ENCODE measurements at places on chromosomes 7 and 10. TPM values are rescaled to one million over a fixed set of nuclear protein-coding genes. Genes with fewer than 3 reads are reported as not detected.

Gene STOX1
- 9.8 TPM for total RNA-seq

GRCh38 chr7:124489925-124490324, 275.7 kb downstream of the GPR37 start:
- DNase-seq: no peak

GRCh38 chr10:98885378-98885777, 350.3 kb downstream of the HPSE2 start:
- no peak for DNase-seq

Gene IRF5
- total RNA-seq: 19.4 TPM

- DNase-seq: no peak
Observed at GRCh38 chr7:124387056-124387455, 354.2 kb upstream of the TMEM229A start.

GRCh38 chr7:33814936-33815335, 90.4 kb upstream of the BMPER start:
- no peak for DNase-seq

- no peak for DNase-seq
Observed at GRCh38 chr7:45646207-45646821, 72.1 kb downstream of the ADCY1 start.

DNA sequence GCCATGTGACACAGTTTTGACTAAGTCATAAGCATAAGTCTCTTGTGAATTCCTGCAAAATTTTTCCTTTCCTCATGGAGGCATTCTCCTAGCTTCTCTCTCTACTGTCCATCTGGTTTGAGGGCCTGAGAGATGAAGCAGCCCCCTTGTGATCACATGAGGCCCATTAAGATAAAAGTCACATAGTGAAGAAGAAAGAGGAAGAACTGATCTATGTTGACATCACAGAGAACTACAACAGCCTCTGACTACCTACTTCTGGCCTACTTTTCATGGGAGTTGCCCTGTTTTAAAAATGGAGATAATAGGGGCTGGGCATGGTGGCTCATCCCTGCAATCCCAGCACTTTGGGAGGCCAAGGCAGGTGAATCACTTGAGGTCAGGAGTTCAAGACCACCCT, 50.4 kb downstream of the TFEC start:
- DNase-seq: no peak

Gene ATP6V0A4
- total RNA-seq: not detected

DNA sequence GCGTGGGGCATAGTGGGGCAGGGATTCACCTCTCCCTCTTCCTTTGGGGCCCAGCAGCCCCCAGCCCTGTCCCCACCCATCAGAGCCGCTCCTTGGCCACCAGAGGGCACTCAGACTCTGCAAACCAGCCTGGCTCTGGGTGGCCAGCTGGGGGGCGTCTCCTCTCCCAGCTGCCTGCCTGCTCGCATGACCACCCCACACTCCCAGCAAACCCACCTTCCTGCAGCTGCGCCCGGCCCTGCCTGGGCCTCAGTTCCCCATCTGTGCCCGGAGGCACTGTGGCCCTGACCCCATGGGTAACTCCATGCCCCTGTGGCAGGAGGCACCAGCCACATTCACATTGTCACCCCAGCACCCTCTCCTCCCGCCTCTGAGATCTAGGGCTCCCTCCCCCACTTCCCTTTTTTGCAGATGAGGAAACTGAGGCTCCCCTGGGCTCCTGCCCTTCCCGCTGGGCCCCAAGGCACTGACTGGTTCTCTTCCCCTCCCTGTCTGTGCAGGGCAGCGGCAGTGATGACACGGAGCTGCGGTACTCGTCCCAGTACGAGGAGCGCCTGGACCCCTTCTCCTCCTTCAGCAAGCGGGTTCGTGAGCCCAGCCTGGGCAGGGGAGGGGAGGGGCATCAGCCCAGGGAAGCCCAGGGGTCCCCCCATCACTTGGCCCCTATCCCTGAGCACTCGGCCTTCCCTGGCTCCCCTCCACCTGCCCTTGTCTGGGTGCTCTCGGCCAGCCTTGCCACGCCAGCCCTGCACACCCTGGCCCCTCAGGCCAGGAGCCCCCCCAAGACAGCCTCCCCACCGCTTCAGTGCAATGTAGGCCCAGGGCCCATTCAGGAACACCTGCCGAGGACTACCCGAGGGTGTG, 6.9 kb upstream of the SH2B2 start:
- DNase-seq: no peak

- no peak for DNase-seq
Observed at GRCh38 chr7:120837599-120837998, 20.3 kb downstream of the TSPAN12 start.

GRCh38 chr7:154371424-154371823, 319.2 kb downstream of the DPP6 start:
- DNase-seq: no peak

Gene SMKR1
- not detected for total RNA-seq

Gene NME8
- total RNA-seq: not detected

GRCh38 chr7:116595063-116595462, 70.2 kb downstream of the CAV1 start:
- no peak for DNase-seq

DNA sequence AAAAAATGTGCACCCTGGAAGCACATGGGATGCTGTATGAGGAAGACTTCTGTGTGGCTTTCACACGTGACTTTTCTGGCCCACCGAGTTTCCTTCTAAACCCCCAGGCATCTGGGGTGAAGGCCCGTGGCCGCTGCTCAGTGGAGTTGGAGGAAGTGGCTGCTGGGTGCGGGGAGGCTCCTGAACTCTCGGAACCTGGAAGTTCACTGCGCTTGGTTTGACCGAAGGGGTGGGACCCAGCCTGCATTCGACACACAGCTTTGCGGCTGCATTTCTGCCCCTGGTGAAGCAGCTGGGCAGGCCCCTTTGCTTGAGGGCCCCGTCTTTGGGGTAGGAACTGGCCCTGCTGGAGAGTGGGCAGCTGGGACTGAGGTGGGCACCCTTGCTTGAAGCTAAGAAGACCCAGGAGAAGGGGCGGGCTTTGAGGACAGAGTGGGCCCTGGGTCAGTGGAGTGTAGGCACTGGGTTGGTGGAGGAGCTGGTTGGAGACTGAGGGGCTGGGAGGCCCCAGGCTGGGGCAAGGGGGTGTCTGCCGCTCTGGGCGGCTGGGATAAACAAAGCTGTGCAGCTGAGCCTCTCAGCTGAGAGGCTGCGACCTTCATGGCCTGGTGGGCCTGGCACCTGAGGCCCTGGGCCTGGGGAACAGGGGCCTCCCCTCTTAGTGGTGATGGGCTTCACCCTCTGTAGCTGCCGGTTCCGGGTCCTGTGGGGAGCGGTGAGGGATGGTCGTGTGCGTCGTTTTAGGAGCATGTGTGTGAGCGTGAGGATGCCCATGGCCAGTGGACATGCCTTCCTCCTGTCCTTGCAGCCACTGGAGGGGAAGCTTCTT, 78.0 kb downstream of the INPP5A start:
- DNase-seq: no peak

DNA sequence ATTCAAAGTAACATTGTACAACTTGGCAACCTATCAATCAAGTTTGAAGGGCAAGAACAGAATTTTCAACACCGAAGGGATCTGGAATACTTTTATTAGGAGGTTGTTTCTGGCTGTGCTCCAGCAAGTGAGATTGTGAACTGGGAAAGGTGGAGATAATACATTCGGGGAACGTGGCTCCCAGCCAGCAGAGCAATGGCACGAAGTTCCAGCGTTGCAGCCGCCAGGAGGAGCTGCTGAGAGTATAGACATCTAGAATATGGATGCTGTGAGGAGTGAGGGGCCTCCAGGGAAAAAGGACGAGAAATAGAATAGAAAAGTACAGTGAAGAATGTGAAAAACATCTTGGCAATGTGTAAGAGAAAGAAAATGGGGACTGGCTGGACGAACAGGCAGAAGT, 69.5 kb downstream of the TCERG1L start:
- no peak for DNase-seq

Gene SGMS1
- total RNA-seq: 66.5 TPM

Gene HMX2
- not detected for total RNA-seq

GRCh38 chr7:16929146-16929762, 47.5 kb upstream of the AGR3 start:
- DNase-seq: no peak

DNA sequence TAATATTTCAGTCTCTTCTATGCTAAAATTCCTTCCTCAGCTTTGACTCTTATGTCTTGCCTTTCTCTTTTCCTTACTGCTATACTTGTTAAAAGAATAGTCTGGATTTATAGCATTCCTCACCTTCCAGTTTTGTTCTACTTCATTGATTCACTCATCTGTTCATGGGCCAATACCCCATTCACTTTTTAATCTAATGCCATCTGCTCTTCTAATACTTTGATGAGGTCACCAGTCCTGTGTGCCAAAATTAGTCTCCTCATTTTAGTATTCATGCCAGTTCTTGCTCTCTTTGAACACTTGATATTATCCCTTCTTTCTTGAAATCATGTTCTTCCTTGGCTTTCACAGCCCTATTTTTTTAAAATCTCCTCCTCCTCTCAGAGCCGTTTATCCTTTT, 19.3 kb downstream of the STK17A start:
- DNase-seq: no peak

- no peak for DNase-seq
Observed at GRCh38 chr10:70513848-70514309, 35.3 kb downstream of the PALD1 start.

Gene OR9A2
- total RNA-seq: 1.2 TPM

GRCh38 chr10:60732198-60732806, 46.0 kb upstream of the CDK1 start:
- DNase-seq: no peak

DNA sequence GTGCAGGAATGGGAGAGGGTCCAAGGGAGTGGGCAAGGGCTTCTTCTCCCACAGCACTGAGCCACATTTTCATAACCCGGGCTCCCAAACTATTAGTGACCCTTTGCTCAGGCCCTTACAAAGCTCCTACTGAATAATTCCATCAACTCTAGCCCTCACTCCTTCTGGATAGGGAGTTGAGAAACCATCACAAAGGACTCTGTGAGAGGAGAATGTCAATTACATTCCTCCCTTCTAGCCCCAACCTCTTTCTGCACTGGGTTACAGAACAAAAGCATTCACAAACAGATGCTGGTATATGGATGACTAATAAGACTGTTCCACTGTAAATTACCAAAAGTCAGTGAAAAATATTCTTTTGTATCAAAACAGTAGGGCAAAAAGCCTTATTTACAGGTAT, 203.7 kb downstream of the SORCS1 start:
- DNase-seq: no peak

Gene SUV39H2
- 7.5 TPM for total RNA-seq

DNA sequence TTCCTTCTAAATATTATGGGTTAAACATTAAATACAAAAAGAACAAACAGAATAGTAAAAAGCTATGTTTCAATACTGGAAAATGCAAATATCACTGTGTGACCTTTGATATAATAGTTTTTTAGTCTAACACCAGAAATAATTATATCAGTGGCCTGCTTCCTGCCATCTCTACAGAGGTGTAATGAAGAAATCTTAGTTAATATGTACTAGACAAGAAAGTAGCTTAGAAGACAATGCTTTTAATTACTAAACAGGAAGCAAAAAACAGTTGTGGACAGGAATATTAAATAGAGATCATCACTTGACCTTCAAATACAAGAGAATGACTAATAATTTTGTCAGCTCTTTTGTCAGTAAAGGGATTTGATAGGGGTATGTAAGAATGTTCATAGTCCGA, 47.4 kb upstream of the LRRN3 start:
- DNase-seq: no peak

DNA sequence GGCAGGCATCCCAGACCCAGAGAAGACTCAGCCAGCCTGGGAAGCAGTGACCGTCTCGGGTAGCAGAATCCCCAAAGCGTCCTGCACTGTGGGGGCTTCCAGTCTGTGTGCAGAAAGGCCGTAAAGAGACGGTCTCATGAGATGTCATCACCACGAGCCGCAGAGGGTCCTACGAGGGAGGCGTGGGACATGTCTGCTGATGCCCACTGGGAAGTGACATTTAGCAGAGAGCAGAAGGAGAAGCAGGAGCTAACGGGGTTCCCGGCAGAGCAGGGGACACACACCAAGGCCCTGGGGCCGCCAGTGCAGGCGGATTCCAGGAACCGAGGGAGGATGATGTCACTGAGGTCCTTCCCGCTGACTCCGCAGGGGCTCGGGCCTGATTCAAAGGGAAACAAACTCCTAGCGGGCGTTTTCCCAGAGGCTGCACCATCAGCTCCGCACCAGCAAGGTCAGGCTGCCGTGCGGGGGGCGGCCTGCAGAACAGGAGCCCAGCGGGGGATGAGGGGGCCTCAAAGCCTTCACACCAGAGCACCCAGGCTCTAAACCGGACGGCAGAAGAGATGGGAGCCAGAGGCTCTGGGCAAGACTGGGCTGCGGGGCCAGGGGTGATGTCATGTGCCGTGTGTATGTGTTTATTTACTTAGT, 85.4 kb upstream of the PDGFA start:
- no peak for DNase-seq

- no peak for DNase-seq
Observed at GRCh38 chr7:27608776-27609495, 53.7 kb downstream of the HIBADH start.

DNA sequence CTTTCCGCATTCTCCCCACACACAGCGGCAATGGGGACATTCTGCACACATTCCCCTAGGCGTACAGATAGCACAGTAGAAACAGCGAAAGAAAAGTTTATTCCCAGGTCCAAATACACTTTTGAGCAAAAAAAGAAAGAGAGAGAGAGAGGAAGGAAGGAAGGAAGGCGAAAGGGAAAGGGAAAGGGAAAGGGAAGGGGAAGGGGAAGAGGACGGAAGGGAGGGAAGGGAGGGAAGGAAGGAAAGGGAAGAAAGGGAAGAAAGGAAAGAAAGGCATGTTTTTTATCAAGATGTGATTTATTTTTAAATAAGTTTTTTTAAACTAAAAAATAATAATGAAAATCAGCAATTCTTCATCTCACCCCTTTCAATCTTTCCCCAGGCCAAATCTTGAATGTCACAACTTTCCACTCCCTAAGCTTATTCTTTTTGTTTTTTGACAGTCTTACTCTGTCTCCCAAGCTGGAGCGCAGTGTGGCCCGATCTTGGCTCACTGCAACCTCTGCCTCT, 281.7 kb downstream of the SKIDA1 start:
- DNase-seq: no peak

GRCh38 chr7:128194533-128195282, 46.4 kb upstream of the LEP start:
- no peak for DNase-seq

DNA sequence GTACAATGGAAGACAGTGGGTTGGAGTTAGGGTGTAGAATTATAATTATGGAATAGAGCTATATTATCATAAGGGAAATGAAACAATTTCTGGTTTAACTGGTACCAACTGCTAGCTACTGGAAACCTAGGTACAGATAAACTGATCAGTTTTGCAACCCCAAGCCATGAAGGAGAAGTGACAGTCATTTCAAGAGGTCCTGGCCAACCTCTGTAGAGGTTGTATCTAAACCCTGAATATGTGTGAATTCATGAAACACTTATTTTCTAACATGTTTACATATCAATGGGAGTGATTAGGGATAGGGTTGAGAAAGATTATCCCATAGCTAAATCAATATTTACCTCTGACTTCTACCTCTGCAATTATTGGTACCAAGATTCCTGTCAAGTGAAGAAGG, 29.9 kb upstream of the CC2D2B start:
- no peak for DNase-seq

Gene CALHM3
- not detected for total RNA-seq

- no peak for DNase-seq
Observed at GRCh38 chr7:115068220-115068619, 146.3 kb downstream of the MDFIC start.

Gene ICA1
- 22.1 TPM for total RNA-seq

Gene SPDYE8
- total RNA-seq: not detected

Gene GRID1
- total RNA-seq: 8.5 TPM

- no peak for DNase-seq
Observed at GRCh38 chr10:64174666-64175255, 653.6 kb downstream of the REEP3 start.
